ENCODE measurements at places on chromosomes 1 and 21.

DNA sequence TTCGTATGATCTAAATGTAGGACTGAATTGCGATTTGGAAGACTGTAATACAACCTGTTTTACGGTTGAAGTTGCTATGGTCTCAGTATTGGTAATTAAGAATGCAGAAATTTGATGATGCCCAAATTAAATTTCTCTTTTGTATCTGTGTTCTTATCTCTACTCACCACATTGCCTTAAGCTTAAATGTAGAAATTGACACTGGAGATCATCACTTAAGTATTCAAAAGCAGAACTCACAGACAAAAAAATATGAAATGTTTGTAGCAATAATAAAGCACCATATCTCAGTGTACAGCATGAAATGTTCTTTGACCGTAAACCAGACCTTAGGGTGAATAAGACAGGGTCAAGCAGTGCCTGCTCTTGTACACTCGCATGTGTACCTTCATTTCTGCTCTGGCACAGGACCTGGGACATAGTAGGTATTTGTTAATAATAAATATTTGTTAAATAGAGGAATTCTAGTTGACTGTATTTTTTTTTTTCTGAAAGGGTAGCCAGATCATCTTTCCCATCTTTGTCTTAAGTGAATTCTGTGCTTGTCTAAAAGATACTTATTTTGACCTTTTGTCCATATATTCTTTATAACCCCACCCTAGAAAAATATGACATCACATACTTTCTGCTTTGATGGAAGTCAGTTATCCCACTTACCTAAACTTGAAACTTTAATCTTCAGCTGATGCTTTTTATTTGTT, 1.5 kb downstream of the CDC7 start:
- no peak for DNase-seq

DNA sequence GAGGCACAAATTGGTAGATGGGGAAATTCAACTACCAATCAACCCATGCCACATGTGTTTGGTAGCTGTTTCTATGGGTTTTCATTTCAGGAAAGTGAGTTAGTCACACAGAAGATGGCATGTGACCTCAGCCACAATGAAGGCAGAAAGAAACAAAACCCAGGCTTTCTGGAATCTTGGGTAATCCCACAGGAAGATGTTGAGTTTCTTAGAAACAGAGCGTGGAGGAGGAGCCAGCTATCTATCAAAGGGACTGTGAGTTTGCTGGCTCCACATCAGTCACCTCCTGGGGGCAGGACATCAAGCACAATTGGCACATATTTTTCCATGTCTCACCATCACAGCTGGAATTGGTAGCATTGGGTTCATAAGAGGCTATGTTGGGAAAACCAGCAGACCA, 188.9 kb upstream of the PLXNA2 start:
- DNase-seq = no peak

DNA sequence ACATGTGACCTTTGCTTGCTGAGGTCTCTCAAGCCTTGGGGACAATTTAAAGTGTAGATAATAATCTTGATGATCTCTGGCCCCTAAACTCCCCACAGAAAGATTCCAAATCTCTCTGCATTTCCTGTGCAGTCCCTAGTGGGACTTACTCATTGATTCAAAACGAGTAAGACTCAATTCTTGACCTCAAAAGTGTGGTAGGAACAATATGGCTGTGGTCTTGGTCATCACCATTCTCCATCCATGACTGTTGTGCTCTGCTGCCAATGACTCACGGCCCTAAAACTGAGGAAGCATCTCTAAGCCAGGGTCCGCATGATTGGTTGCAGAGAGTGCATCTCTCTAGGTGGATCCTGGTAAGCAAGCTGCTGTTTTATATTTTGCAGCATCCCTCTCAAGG, 268.0 kb downstream of the PTGER3 start:
- no peak for DNase-seq

DNA sequence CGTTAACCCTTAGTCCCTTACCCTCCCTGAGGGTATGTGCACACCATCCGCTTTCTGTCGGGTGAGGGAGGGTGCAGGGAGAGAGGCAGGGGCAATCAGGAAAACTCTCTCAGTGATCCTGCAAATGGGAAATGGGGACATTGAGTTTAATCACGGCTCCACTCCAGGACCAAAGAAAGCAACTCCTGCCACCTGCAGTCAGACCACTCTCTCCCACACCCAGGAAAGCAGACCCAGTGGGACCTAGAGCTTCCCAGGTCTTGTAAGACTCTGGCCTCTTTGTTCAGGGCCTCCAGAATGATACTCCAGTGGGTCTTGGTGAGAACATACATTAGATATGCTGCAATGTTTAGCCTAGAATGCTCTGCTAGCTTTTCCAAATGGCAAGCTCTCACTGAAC, 71.5 kb downstream of the GNG12 start:
- DNase-seq = no peak

DNA sequence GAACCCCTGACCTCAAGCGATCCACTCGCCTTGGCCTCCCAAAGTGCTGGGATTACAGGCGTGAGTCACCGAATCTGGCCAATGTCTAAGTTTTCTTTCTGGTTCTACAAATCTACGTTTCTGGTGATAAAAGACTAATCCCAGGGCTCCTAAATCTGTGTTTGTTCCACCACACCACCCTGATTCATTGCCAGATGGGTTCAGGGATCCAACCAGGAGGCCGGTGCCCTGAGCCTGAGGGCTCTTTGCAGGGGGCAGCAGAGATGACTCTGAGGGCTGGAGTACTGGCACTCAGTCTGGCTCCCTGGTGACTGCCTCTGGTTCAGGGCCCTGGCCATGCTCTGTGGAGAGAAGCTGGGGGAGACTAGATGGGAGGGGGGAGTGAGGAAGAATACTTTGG, 10.5 kb upstream of the OPRD1 start:
- no peak for DNase-seq

GRCh38 chr1:227042292-227042691, 102.2 kb downstream of the COQ8A start:
- DNase-seq = no peak

- DNase-seq = no peak
These were observed 120.9 kb upstream of the PRDX6 start for GRCh38 chr1:173356191-173356762.

DNA sequence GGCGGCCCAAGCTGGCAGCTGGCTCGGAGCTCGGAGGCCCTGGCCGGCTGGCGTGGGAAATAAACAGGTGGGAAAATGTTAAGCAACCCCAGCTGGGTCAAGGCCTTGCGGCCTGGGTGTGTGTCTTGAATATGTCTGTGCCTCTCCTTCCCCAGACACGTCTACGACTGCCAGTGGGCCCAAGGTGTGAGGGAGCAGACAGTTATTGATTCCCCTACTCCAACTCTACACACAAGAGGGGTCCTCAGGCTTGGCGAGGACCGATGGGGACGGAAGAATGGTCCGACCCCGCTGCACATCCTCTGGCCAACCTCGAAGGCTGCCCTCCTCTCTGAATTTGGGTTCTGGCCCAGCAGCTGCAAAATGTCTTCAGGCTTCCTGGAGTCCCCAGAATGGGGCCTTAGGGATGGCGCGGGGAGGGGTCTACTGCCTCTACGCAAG, 2.2 kb downstream of the IL22RA1 start:
- no peak for DNase-seq

GRCh38 chr1:3479511-3480368, 25.3 kb downstream of the ARHGEF16 start:
- no peak for DNase-seq

DNA sequence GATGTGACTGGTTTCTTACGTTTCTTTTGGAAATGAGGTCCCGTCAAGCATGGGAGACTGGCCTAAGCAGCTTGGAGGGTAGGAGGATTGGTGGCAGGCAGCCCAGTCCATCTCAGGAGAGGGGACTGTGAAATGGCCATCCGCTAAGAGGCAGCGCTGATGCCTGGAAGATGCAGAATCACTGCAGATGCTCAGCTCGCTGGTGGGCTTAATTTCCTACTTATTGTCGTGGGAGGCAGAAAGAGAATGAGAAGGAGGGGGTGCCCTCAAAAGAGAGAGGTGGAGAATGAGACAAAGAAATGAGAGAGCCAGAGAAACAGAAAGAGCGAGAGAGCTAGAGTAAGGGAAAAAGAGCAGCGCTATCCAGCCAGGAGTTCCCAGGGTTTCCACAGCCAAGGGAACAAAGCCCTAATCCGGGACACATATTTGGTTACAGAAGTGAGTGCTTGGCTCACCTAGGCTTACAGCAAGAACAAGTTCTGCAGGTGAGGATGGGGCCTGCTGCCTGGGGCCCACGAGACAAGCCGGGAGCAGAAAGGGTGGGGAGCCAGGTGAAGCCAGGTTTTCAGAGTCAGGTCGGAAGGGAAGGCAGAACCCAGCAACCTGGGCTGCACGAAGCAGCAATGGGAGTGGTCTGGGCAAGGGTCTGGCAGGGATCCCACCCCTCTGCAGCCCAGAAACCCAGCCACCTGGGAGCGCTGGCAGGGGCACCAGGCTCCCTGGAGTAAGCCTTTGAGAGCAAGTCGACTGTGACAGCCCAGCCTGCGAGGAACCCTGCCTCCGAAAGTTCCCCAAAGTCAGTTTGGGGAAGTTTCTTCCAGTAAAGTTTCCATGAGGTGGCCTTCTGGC, 5.8 kb downstream of the ECE1 start:
- no peak for DNase-seq

DNA sequence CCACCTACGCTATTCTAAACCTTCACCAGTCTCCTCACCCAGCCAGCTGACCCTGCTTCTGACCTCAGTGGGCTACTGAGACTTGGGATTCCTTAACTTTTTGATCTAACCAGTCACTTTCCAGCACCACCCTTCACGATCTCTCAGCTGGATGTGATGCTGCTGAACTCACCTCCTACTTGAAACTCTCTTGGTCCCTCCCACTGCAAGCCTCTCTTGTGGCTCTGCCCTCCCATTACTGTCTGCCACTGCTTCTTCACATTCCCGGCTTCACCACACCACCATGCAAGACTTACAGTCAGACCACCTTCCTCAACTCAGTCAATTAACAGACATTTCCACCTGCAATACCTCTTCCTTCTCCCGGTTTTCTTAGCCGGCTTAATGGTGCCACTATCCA, 6.3 kb downstream of the TAF5L start:
- no peak for DNase-seq

GRCh38 chr1:179707406-179707805, 35.7 kb upstream of the FAM163A start:
- no peak for DNase-seq

DNA sequence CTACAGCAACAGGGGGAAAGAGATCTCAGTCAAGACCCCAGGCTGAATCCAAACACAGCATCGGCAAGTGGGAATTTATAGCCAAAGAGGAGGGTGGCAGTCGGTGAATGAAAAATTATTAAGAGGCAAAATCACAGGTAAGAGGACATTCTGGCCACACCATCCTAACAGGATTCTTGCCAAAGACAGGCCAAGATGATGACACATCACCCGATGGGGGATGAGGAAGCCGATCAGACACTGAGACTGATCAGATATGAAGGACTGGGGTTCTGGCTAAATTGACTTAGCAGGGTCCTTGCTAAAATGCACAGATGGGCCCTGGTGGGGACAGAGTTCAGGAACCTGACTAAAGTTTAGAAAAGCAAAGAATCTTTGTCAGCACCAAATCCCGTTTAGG, 402.2 kb downstream of the SMYD3 start:
- DNase-seq = no peak

- DNase-seq = no peak
These were observed 668 bp downstream of the CBR3 start for GRCh38 chr21:36135391-36136102.

GRCh38 chr1:84156210-84156621, 12.1 kb downstream of the PRKACB start:
- DNase-seq = no peak

DNA sequence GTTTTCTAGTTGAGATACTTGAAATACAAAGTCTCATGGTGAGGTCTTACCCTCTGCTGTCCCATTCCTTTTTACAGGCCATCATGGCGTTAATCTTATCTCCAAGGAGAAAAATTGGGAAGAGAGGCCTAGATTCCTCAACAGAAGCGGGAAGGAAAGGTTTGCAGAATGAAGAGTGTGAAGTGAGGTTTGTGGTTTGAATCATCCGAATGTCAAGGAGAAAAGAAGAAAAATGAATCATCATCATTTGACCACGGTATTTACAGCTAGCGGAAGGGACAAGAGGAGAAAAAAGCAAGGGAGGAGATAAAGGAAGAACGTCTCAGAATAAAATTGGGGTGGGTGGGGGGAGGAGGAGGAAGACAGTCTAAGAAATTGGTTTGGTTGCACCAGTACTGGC, 935 bp upstream of the COG2 start:
- no peak for DNase-seq

DNA sequence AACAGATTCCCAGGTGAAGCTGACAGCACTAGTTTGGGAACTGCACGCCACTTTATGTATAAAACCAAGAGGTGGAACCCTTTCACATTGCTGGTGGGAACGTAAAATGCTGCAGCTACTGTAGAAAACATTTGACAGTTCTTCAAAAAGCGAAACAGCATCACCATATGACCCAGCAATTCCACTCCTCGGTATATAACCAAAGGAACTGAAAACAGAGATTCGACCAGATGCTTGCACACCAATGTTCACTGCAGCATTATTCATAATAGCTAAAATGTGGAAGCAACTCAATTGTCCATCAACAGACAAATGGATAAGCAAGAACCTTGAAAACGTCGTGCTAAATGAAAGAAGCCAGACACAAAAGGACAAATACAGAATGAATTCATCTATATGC, 17.5 kb downstream of the RSPH1 start:
- DNase-seq = no peak

- DNase-seq = no peak
These were observed 842 bp upstream of the ZC3H12A start for GRCh38 chr1:37473431-37474045.

- DNase-seq = no peak
These were observed 339.2 kb downstream of the DPYD start for GRCh38 chr1:97581614-97582051.

- no peak for DNase-seq
These were observed 72.3 kb upstream of the POGK start for GRCh38 chr1:166766942-166767341.

GRCh38 chr21:33261635-33262034, 4.5 kb upstream of the IL10RB start:
- no peak for DNase-seq

DNA sequence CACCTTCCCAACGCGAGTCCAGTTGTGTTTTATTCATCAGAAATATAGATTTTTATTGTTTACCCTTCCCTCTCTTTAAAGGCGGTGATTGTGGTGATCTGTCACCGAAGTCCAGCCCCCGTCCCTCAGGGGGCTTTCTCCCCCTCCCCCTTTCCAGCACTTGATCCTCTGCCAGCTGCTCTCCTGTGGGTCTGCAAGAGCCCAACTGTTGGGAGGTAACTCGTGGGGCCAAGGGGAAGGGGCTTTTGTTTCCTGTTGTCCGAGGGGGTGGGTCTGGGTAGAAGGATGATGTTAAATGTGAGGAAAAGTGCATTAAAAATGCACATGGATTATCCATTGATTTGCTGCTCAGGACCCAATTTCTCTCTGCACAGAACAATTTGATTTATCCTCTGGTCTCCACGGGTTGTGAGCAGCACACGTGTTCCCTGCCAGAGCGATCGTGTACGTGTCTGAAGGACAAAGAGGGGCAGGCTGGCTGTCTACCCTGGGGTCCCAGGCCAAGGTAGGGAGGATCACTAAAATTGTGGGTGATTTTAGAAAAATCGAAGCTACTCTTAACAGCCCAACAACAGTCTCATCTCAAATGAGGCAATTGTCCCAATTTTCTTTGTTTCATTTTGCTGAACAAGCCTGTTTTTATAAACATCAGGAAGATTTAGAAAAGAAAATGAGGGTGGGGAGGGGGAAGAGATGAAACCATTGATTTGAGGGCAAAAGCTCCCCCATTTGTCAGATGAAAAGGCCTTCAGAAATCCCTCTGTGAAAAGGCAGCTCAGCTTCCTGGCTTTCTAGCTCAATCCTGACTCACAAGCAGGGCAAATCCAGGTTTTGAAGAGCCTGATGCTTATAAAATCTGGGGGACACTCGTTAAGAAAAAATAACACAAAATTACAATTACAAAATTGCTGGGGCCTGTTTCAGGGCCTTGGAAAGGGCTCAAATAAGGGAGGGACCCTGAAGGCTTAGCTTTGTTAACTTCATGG, 176.2 kb downstream of the RHOU start:
- DNase-seq = no peak

Data from stimulated activated CD8-positive, alpha-beta memory T cell treated with anti-CD3 and anti-CD28 coated beads, Interleukin-12 subunit alpha, Interleukin-12 subunit beta, amount 100 ng/mL, for 1 hour (primary cell).